ENCODE measurements at places on chromosomes 13 and 19. TPM values are rescaled to one million over a fixed set of nuclear protein-coding genes. Genes with fewer than 3 reads are reported as not detected.

DNA sequence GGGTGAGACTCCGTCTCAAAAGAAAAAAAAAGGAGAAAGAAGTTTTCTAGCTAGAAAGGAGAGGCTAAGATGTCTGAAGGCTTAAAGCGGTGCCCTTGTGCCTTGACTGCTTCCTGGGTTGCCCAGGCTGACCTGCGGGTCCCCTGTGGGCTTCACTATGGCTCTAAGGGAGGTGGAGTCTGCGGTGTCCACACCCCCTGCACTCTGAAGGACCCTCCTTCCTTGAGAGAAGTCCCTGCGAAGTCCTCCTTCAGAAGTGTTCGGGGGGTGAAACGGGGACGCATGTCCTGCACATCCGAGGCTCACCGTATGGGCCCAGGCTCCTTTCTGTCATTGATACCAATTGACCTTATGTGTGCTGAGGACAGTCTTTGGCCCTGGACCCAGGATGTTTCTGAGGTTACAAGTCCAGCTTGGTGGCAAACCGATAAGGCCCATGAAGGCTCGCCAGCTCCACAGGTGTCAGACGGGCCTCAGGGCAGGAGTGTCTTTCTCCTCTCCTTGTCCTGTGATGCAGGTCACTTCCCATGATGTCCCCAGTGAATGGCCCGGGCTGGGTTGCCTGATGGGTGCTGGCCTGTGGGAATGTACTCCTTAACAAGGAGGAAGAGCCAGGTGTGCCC lies 11.6 kb upstream of the RNF113B start:
- no peak for DNase-seq

- DNase-seq = peak; percentile 54
Observed at GRCh38 chr13:53782488-53782961, 753.9 kb downstream of the OLFM4 start.

GRCh38 chr19:31586282-31586681 lies 237.0 kb upstream of the TSHZ3 start:
- no peak for DNase-seq

DNA sequence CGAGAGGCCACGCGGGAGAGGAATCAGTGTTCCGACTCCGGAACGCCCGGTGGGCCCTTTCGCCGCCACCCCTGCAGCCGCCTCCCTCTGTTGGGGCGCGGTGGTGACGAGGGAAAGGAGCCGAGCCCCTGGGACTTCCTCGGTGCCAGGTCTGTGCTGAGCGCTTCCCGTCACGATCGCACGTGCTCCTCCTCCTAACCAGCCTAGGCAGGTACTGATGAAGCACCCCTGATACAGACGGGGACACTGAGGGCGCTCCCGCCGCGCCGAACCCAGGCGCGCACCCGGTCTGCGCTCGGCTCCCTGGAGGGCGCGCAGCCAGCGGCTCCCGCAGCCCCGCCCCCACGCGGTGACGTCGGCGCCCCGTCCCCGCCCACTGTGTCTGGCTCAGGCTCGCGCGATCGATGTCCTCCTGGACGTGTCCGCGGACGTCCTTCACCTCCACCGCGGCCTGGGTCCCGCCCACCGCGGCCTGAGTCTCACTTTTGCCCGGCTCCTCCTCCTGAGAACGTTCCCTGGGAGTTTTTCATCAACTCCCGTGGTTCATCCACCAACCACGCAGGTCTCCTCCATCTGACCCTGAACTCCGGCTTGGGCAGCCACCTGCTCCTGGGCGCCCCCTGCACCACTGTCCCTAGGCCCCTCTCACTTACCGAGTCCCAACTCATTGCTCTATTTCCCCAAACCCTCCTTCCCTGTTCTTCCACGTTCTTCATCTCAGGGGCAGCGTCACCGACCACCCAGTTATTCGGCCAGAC lies 2.6 kb upstream of the KLK15 start:
- DNase-seq = peak; percentile 74

DNA sequence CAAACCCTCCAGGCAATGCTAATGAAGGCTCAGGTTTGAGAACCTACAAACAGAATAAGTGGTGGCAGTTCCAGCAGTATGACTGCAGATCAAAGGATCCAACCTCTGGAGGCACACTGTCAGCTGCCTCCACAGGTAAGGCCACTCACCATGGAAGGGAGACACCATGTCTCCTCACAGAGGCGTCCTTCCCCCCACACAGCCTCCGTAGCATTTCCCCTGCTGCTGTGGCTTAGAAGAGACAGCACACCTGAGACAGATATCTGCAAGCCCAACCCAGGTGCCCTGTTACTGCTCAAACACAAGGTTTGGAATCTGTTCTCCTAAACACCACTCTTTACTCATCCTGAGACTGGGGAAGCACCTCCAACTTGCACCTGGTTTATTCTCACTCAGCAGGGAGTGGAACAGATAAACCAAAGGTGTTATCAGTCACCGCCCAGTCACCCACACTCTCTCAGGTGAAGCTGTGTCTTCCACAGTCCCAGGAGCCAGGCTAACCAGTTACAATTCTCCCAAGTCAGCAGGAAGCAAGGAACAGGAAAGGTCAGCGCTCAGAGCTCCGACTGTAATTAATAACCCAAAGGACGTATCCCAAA lies 311.2 kb downstream of the FOXO1 start:
- DNase-seq = no peak

- DNase-seq = no peak
Observed at GRCh38 chr13:49071341-49071937, 95.7 kb downstream of the FNDC3A start.

DNA sequence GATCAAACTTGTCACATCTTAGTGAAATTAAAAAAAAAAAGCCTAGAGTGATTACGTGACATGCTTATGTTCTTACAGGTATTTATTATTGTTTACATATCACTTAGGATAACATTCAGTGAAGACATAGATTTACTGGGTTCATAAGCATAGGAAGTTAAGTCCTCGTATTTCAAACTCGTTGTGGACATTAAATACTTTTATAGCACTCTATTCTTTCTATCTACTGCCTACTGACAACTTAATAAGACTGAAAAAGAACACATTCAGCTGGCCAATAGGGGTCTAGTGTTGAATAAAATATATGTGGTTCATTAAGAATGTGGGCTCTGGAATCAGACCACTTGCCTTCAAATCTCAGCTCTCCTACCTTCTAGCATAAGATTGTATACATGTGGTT lies 1927.4 kb downstream of the PCDH9 start:
- no peak for DNase-seq

GRCh38 chr19:2250766-2251105 lies 1.6 kb downstream of the AMH start:
- DNase-seq = no peak

DNA sequence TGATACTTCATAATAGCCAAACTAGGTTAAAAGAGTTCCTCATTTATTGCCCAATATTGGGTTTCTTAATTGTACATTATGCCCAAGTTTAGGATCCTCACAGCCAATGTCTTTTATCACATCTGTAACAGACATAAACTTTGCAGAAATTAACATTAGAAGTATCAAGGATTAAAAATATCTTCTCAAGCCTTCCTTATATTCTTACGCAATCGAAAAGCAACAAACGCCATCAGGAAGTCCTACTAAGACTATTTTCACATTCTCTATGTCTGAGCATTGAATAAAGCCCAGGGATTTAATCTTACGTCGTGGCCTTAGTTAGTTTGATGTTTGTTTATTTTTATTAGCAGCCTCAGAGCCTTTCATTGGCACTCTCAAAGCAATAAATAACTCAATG lies 1660.4 kb upstream of the MIR17HG start:
- no peak for DNase-seq

- DNase-seq = no peak
Observed at GRCh38 chr13:52896827-52897659, 48.6 kb upstream of the PCDH8 start.

- DNase-seq = no peak
Observed at GRCh38 chr13:28410096-28410495, 84.8 kb downstream of the FLT1 start.

DNA sequence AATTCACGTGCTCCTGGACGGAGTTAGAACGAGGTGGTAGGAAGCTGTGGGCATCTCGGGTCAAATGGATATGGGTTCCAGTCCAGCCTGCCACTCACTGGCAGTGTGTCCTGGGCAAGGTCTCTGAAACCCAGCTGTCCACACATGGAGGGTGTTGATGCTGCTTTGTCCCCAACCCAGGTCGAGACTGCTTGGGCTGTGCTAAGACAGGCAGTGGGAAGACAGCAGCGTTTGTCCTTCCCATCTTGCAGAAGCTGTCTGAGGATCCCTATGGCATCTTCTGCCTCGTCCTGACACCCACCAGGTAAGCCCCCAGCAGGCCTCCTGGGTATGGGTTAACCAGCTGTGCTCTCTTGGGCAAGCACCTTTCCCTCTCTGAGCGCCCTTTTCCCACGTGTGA lies 885 bp downstream of the DDX49 start:
- DNase-seq = no peak

Gene CLEC4M
- 3.9 TPM for polyA plus RNA-seq

Gene C19orf81
- 4.4 TPM for polyA plus RNA-seq

Gene RAX2
- polyA plus RNA-seq = not detected

Measured in renal pelvis (tissue), 12 donors.